ENCODE measurements at places on chromosomes 6 and 20.

DNA sequence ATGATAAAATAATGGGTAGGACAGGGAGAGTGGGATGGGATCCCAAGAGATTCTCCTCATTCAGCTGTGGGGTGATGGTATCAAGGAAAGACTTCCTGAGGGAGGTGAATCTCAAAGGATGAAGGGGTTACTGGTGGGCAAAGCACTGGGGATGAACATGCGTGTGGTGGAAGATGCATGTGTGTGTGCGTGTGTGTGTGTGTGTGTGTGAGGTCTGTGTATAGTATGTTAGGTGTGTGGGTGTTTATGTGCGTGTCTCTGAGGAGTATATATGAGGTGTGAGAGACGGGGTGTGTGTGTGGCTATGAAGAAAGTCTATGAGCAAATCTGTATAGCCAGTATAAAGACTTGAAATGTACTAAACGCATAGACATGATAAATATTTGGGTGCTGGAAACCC lies 220.0 kb upstream of the MYLIP start:
- no peak for DNase-seq

GRCh38 chr20:63459070-63459380 lies 13.4 kb downstream of the KCNQ2 start:
- DNase-seq, result no peak

- DNase-seq, result no peak
Measured at GRCh38 chr6:116057766-116058165, 2.9 kb downstream of the FRK start.

GRCh38 chr6:36968266-36968977 lies 13.9 kb downstream of the PI16 start:
- no peak for DNase-seq

- DNase-seq, result no peak
Measured at GRCh38 chr6:71977884-71978283, 91.5 kb downstream of the RIMS1 start.

GRCh38 chr20:37494301-37494700 lies 26.7 kb upstream of the NNAT start:
- no peak for DNase-seq
